Aorta (tissue), 5 donors: ENCODE measurements at places on chromosomes 4 and X.

GRCh38 chr4:52714597-52715254 is 36.5 kb downstream of the ERVMER34-1 start:
- DNase-seq = no peak

- no peak for DNase-seq
Measured at GRCh38 chr4:5370286-5370685, 319.0 kb downstream of the STK32B start.

DNA sequence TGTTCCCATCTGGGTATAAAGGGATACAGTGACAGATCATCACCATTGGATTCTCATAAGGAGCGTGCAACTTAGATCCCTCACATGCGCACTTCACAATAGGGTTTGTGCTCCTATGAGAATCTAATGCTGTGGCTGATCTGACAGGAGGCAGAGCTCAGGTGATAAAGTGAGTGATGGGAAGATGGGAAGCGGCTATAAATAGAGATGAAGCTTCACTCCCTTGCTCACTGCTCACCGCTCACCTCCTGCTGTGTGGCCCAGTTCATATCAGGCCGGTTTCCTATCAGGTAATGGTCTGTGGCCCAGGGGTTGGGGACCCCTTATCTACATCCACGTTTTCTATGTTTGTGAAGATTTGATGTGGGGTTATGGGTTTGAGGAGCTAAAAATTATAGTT is 43.7 kb downstream of the FAT4 start:
- DNase-seq = no peak

GRCh38 chr4:183333202-183333601 is 11.0 kb upstream of the CLDN24 start:
- no peak for DNase-seq

DNA sequence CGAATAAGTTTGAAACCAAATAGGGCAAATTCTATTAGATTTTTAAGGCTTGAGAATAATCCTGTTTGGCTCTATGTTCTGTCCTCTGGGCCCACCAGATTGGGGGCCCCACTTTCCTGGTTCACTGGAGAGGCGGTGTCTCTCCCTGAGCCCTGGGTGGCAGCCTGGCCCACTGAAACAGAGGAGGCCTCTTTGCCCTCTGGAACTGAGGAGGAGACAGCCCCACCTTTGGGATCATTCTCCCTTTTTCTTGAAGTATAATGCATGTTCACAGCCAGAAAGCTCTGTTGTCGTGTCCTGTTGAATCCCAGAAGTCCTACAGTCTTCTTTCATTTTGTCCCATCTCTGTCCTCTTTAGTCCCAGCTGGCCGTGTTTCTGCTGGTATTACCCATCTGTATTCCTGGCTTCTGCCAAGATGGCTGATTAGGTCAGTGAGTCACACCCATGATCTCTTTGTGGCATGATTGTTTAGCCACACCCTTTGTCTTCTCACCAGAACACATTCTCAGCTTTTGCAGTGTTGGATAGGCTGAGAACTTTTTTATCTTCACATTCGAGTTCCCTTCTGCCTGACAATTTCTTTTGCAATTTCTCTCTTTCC is 8.1 kb upstream of the TBC1D25 start:
- no peak for DNase-seq

- no peak for DNase-seq
Measured at GRCh38 chr4:113328514-113328913, 279.1 kb downstream of the ANK2 start.
